ENCODE measurements at places on chromosomes 7 and 10.

DNA sequence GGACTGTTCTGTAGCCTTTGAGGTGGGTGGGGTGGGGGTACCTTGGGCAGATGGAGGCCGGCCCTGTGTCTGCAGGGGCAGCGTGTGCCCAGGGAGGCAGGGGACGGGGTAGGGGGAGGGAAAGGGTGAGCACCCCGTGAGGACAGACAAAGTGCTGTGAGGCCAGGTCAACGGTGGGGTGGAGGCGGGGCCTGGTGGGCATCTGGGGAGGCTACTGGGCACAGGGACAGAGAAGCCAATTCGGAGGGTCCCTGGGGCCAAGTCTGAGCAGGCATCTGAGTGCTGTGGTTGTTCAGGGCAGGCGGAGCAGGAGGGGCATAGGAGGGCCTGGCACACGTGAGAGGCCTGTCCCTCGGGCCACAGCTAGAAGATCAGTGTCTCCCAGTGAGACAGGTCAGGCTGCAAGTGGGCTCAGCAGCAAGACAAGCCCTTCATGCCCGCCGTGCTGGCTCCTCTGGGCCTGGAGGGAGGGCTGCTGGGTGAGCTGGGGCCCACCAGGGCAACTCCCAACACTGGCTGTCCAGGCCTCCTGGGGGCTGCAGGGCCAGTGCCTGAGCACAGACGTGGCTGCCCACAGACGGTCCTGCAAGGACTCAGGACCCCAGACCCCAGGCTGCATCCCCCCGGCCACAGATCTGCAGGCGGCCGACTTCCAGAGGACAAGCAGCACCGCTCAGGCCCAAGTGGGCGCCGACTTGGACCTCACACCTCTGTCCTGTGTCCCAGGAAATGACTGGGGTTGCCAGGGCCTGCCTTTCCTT is 26.4 kb upstream of the KNDC1 start:
- no peak for DNase-seq

GRCh38 chr7:51446356-51446755 is 129.7 kb upstream of the COBL start:
- no peak for DNase-seq

DNA sequence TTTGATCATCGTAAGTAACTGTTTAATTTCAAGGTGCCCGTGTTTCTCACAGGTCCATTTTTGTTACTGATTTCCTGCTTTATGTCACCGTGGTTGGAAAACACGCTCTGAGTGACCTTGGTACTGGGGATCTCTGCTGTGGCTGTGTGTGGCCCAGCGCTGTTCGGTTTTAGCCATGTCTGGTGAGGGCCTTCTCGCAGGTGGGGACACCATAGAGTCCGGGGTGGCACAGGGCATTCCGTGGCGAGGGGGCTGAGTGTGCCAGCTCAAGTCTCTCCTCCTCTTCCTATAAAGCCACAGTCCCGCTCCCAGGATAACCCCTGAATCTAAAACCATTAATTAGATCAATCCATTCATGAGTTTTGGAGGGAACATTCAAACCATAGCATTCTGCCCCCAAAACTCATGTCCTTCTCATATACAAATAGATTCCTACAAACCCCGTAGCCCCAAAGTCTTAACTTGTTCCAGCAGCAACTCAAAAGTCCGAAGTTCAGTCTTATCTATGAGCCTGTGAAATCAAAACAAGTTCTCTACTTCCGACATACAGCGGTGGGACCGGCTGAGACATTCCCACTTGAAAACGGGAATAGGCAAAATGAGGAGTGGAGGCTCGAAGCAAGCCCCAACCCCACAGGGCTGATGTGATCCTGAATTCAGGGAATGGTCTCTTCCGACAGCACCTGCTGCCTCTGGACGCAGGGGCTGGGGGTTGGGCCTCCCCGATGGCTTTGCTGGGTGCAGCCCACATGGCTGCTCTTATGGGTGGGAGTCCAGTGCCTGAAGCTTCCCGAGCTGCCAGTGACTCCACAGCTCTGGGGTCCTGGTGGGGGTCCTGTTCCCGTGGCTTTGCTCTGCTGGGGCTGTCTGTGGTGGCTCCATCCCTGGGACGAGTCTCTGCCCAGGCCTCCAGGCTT is 55.0 kb upstream of the NKX6-2 start:
- DNase-seq = no peak

- no peak for DNase-seq
Measured at GRCh38 chr7:105742787-105743186, 133.6 kb downstream of the ATXN7L1 start.

- no peak for DNase-seq
Measured at GRCh38 chr10:57142925-57143576, 782.0 kb upstream of the ZWINT start.

- DNase-seq = no peak
Measured at GRCh38 chr10:101228966-101229265, 347 bp downstream of the LBX1 start.

- DNase-seq = peak; percentile 52
Measured at GRCh38 chr7:23696916-23697441, 13.0 kb upstream of the STK31 start.

GRCh38 chr10:88651101-88651551 is 13.1 kb upstream of the LIPF start:
- DNase-seq = no peak

DNA sequence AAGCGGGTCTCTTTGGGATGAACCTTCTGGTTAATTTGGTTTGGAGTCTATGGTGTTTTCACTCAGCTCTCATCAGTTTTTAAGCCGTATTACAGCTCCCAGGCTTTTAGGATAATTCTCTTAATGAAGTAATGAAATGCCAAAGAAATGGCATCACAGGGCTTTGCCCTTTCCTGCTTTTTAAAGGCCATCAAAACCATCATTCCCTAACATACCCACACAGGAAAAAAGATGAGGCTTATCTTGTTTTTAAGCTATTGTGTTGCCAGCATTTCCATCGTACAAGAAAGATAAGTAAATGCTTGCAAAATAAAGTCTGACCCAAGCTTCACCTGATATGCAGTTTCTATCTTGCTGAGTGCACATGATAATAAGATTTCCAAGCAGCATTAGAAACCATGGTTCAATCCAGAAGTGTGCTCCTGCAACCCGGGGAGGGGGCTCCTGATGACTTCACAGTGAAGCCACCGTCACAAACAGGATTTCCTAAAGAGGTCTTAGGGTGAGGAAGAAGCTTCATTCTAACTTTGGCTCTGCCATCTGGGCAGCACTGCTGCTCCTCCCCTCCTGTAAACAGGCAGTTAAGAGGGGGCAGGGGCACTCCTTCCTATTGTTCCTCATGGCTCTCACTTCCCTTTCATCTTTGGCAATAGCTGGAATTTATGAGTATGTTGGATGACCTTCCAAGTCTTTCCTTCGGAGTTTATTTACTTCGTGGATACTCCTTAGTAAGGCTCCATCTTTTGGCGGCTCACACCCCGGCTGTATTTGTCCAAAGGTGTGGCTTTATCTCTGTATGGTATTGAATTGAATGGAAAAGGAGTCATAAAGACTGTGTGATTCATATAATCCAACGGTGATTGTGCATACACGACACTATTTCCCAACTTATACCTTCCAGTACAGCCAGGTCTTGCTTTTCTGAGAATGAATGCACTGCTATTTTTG is 55.2 kb upstream of the FAM133B start:
- no peak for DNase-seq

DNA sequence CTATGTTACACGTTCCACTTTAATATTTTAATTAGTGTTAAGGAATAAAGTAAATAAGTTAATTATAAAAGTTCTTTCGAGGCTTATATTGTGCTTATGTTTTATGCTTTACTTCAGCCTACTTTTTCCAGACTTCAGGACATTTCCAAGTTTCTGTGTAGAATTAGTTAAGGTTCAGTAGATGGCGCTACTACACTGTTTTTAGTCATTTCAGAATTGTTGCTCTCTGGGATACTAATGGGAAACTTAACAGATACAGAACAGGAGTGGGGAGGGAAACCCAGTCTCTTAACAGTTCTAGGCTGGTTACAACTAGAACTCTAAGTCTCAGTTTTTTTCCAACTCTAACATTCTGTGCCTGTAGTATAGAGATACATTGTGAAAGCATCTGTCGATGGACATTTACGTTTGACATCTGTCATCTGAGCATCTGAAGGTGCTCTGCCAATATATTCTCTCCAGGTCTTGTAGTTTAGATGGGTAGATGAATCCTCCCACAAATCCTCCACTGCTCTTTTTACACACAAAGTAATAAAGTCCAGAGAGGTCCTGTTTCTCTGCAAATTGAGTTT is 56.8 kb upstream of the FAM171A1 start:
- DNase-seq = no peak

- no peak for DNase-seq
Measured at GRCh38 chr10:30190577-30191552, 131.5 kb upstream of the JCAD start.

DNA sequence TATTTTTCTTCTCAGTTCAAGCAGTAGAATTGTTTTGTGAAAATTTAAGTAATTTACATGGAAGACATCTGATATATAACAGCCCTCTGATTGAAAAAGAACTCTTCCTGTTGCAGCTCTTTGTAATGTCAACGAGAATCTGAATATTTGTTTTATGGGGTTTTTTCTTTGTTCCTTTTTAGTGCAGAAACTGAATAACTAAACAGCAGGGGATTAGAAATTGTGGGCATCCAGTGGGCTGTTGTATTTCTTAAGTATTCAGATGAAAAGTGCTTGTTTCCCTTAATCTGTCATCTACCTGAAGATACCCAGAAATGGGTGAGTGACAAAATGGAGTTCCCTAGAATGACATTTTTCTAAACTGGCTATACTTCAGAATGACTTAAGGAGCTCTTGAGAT is 7.4 kb downstream of the ARL4A start:
- DNase-seq = no peak

- no peak for DNase-seq
Measured at GRCh38 chr7:141700848-141701371, 1.1 kb downstream of the DENND11 start.

DNA sequence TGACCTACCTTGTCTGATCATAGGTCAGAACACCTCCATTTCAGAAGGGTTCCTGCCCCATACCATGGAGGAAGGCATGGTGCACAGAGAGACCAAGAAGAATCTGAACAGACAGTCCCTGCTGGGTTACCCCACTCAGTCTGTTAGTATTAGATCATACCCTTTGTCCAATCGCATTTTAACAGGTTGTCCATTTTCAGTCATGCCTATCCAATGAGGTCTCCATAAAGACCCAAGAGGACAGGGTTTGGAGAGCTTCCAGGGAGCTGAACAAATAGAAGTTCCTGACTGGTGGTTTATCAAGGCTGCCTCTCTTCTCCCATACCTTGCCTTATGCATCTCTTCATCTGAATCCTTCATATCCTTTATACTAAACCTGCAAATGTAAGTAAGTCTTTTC is 21.2 kb upstream of the SLC16A12 start:
- no peak for DNase-seq

DNA sequence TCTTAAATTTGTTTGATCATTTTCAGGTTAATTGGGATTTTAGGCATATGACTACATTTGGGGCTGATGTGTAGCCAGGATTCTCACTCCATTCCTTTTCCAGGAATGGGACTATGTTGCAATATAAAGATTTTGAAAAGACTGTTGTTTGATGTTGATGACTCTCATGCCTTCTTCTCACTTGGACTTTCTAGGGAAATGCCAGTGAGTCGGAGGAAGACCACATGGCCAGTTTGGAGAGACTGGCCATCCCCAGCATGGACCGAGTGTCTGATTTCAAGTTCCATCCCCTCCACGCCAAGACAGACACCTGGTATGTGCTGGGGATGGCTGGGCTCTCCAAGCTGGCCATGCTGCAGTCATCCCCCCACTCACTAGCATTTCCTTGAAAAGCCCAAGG is 5.5 kb downstream of the IGFBP3 start:
- no peak for DNase-seq

- DNase-seq = no peak
Measured at GRCh38 chr10:130757271-130757670, 554.2 kb downstream of the TCERG1L start.

- no peak for DNase-seq
Measured at GRCh38 chr10:123527151-123527550, 139.0 kb upstream of the GPR26 start.

GRCh38 chr10:129774736-129775401 is 189.2 kb downstream of the EBF3 start:
- no peak for DNase-seq

DNA sequence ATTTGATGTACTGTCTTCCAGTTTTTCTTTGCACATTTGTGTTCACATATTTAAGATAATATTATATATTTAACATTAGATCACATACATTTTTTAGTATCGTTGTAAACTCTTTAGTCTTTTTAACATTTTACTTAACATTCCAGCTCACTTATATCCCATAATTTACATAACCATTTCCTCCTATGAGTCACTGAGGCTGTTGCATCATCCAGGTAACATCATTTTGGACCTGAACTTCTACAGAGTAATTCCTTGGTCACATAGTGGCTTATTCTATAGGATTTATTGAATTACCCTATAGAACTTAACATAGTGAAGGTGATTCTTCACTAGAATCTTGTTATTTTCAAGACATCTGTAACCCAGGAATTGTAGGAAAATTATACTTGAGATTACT is 194.4 kb downstream of the POU6F2 start:
- no peak for DNase-seq

GRCh38 chr7:43439631-43440401 is 143.1 kb upstream of the STK17A start:
- DNase-seq = peak; percentile 10

GRCh38 chr7:101174322-101174854 is 5.7 kb downstream of the NAT16 start:
- DNase-seq = no peak

- no peak for DNase-seq
Measured at GRCh38 chr10:34299105-34299611, 515.9 kb downstream of the PARD3 start.

DNA sequence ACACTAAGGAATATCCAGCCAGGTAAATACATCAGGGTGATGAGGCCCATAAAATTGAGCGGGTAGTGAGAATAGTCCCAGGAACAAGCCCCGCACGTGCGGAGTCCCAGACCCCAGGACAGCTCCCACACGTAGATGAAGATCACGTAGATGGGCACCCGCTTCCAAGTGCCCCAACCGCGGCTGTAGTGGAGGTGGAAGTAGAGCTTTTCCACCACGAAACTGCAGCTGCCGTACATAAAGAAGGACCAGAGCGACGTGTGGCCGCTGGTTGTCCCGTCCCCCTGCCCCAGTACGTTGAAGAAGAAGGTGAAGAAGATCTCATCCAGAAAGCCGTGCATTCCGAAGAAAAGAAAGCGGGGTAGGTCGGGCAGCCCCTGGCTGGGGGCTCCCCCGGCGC is 948 bp downstream of the TMEM229A start:
- no peak for DNase-seq

- DNase-seq = no peak
Measured at GRCh38 chr10:123651421-123652047, 14.6 kb upstream of the GPR26 start.

GRCh38 chr7:16999541-17000267 is 117.9 kb upstream of the AGR3 start:
- DNase-seq = no peak

- DNase-seq = no peak
Measured at GRCh38 chr10:114239117-114239993, at the start of gene VWA2. VWA2 (plus strand) TSS chr10:114239254; CDS start chr10:114248714, 9,460 bp downstream.

- no peak for DNase-seq
Measured at GRCh38 chr10:46306516-46307184, 19.9 kb downstream of the ANTXRL start.

GRCh38 chr7:31702354-31702753 is 15.3 kb downstream of the PPP1R17 start:
- no peak for DNase-seq

- no peak for DNase-seq
Measured at GRCh38 chr7:126803990-126804389, 448.8 kb downstream of the GRM8 start.

All from activated naive CD4-positive, alpha-beta T cell (primary cell).